Daoy (cell line): ENCODE measurements at places on chromosomes 16 and 17.

DNA sequence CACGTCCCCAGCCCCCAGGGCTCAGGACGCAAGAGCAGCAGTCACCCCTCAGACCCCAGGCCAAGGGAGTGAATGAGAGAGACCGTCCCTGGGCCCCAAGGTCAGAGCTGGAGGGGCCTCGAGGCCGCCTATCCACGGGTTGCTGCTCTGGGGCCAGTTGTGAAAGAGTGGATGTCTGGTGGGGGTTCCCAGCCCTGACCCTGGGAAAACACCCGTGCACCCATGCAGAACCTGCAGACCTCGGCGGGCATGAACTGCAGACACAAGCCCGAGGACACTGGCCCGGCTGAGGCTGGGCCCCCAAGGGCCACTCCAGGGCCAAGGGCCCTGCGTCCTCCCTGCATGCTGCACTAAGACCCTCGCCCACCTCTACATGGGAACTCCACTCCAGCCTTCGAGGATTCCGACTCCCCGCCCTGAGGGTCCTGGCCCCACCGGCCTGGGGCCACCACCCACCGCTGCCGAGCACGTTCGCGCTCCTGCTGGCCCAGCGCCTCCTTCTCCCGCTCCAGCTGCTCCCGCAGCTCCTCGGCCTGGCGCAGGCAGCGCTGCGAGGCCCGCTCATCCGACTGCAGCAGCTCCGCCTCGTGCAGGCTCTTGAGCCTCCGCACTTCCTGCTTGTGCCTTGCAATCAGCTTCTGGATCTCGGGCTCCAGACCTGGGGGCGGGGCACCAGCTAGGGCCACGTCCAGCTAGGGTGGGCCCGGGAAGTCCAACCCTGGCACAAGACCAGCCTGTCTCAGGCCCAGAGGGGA lies 27.6 kb upstream of the AATK start:
- DNase-seq = no peak

GRCh38 chr16:754656-755055 lies 5.9 kb upstream of the MSLN start:
- no peak for DNase-seq

DNA sequence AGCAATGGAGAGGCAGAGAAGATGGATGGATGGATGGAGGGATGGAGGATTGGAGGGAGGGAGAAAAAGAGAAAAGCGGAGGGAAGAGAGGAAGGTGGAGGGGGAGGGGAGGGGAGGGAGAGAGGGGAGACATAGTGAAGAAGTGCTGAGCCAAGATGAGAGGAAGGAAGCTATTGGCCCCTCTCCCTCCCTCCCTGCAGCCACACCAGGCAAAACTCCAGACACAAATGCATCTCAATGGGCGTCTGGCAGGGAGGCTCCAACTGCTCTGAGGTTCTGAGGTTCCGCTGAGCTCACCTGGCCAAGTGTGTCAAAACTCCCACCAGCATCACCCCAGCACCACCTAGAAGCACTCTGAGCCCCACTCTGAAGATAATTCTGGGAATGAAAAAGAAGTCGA lies 26.9 kb upstream of the PHB1 start:
- DNase-seq = no peak

- peak; percentile 33 for DNase-seq
Measured at GRCh38 chr16:23754594-23755483, at the start of gene CHP2. CHP2 (plus strand) TSS chr16:23755026; CDS start chr16:23755050, 24 bp downstream.

GRCh38 chr16:84791501-84791900 lies 28.3 kb upstream of the CRISPLD2 start:
- DNase-seq = no peak

GRCh38 chr17:64016231-64016784 lies 4.1 kb downstream of the ICAM2 start:
- no peak for DNase-seq

DNA sequence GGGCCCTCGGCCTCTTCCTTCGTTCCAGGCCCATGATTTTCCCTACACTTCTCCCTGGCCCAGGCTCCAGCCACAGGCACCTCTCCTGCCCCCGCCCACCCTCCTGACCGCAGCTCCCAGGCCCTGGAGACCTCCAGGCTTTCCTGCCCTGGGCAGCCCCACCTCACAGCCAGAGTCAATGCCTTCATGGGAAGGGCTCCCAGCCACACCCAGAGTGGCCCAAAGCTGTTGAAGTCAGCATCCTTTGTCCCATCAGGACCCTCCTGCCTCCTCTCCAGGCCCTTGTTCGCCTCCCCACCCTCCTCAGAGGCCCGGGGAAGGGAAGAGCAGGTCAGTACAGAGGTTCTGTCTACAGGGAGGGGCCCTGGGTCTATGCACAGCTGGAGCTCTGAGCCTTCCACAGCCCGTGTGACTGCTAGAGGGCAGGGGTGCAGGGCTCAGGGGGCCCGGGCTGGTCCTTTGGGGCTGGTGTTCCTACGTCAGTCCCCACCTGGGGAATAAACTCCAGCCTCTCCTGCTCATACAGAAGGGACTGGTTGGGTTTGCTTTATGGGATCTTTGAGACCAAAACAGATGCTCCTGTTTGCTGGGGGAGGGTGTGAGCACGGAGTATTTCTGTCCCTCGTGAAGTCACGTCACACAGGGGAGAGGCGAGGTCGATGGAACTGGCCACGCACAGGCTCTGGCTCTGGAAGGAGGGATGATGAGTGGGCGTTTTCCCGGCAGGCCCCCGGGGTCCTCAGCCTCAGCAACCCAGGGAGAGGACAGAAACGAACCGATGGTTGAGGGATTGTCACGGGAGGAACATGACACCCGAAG lies 20.3 kb downstream of the TRARG1 start:
- DNase-seq = no peak

DNA sequence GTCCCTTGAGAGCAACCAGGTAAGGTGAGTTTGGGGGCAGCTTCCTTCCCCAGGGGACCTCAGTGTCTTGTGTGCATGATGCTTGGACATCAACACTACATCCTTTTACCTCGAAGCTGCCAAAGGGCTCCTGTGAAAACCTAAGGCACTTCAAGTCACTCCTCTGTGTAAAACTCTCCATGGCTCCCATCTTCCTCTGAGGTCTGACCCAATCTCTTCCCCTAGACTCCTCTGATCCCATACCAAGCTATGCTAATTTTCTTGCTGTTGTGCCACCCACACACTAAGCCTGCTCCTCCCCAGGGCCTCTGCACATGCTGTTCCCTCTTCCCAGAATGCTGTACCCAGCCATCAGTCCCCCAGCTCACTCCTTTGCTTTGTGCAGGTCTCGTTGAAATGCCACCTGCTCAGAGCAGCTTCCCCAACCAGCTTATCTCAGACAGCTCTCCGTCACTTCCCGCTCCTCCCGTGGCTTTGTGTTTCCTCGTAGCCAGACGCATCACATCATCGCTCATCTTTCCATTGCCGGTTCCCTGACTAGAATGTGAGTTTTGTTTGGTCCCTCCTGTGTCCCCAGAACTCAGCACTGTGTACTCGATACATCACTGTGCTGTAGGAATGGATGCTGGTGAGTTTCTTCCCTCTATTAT lies 78.4 kb downstream of the CNGB1 start:
- peak; percentile 42 for DNase-seq
